ENCODE measurements at places on chromosomes 7 and 10.

GRCh38 chr10:119761106-119761505, 35.3 kb downstream of the INPP5F start:
- DNase-seq: no peak

DNA sequence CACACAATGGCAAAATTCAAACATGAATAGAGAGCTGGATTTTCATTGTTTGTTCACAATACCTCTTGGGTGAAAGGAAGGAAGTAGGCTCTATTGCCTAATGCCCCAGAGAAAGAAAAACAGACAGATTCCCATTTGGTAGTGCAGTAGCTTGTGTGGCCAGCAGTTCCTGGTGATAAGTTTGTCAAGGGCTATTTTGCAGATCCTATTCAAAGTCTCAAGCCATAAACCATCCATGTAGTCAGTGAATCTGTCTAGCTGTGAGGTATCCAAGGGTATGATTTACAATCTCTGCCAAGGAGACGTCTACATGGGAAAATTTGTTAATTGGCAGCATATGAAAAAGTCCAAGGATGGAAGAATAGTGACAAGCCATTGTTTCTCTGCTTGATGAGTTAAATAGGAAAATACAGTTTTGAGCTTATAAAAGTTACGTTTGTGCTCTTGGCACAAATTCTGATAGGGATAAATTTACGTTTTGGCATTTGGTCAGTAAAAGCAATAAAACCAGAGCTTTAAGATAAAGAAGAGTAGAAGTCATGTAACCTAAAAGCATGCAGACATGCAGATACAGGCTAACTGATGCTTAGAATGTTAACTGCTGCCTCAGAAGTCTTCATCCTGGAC, 269.1 kb downstream of the GATA3 start:
- DNase-seq: no peak

GRCh38 chr7:150685219-150686029, at the start of gene GIMAP2:
GIMAP2 (plus strand) TSS chr7:150685706; CDS start chr7:150687060, 1,354 bp downstream.
- DNase-seq: no peak

- no peak for DNase-seq
Observed at GRCh38 chr10:125533866-125534265, 149.1 kb downstream of the TEX36 start.

DNA sequence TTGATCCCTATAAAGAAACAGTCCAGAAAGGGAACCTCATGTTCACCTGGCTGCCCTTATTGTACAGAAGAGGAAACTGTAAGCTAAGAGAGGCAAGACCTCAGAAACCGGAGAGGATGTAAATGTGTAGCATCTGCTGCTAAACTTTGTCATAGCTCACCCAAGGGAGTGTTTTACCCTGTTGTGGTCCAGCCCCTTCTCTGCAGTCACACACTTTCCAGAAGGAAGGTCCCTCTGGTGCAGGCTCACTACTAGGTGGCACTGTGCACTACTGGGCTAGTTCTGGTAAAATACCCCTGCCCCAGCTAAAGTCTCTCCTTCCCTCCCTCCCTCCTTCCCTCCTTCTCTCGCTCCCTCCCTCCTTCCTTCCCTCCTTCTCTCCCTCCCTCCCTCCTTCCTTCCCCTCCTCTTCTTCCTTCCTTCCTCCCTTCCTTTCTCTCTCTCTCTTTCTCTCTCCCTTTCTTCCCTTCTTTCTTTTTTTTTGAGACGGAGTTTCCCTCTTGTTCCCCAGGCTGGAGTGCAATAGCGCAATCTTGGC, 42.5 kb upstream of the LCOR start:
- DNase-seq: no peak

GRCh38 chr7:45084901-45085618, 3.7 kb downstream of the NACAD start:
- DNase-seq: no peak

DNA sequence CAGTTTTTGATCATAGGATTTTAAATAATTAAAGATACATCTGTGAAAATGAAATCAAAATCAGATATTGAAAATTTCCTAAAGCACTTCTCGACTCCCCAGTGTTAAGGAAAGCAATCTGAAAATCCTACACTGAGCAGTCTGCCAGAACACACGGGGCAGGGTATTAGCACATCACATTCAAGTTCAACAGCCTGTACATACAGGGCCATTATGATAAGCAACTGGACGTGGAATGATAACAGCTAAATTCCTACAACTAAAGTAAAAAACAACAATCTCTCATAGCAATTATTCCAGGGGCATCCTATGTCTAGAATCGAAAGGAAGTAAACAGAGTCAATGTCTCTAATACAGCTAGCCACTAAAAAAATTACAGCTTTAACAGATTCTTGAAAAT, 31.7 kb downstream of the TRDMT1 start:
- no peak for DNase-seq
